ENCODE measurements at places on chromosomes 11 and 22.
A peak's percentile ranks its signal among the peaks of the same experiment; 100 is the strongest.

DNA sequence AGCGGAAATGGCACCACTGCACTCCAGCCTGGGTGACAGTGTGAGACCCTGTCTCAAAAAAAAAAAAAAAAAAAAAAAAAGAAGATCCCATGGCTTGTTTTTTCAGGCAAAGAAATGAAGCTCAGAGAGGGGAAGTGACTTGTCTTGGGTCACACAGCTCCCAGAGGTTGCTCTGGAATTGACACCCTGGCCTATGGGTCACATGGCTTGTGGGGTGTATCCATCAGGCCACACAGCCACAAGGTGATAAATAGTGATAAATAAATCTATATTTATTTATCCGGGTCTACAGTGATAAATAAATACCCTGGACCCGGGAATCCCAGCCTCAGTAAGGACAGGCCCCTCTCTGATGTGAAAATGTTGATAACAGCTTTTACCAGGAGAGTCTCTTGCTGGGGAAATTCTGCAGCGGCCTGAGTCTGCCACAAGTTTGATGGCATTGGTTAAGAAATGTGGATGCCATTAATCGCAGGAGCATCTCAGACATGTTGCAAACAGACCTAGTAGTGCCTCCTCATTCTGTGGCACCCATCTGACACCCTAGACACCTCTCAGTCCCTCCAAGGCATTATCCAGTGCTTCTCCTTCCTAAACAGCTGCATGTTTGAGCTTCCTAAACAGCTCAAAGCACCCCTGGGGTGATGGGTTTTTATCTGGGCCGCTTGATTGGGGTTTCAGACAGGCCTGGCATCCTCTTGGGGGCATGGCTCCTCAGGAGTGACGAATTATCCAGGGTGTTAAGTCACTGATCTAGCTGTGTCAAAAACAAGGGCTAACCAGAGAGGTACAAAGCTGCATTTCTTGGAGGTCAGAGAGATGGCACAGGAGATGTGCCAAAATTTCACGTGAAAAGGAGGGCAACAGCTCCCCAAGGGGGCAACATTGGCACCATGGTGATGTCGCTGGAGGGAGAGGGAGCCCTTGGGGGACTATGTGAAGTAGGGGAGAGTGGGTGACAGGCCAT is 1.9 kb upstream of the EMID1 start:
- no peak for DNase-seq

DNA sequence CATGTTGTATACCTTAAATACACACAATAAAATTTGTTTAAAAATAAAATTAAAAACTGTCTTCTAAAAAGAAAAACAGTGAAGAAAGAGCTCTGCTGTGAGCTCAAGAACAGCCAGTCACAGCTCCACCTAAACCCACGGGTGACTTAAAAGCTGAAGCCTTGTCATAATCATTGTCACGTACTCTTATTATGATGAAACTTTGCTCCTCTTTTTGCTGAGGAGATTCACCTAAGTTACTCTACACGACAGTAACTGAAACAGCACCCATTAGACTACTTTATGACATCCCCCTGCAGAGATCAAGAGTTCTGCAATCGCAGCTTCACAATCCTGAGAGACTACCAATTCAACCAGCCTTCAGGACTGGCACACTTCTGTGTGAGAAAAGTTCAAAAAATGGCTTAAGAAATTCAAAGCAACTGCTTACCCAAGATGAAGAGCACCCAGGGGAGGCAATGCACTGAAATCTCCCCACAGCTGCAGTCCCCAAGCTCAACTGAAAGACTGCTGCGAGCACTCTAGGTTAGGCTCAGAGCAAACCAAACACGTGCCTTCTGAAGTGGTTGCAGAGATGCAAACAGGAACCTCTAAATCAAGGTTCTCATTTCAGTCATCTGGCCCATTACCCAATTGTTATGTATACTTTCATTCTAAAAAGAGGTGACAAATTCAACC is at the start of gene JAML:
JAML (minus strand) TSS at position 501 of the 678 bp plus-strand sequence. CDS start 10,145 bp downstream, outside the sequence.
- DNase-seq, result no peak

GRCh38 chr11:108221371-108221770 is 1.1 kb downstream of the NPAT start:
- DNase-seq, result peak; percentile 21

- DNase-seq, result no peak
These were observed 1286.1 kb downstream of the BRD1 start for GRCh38 chr22:48541401-48542098.

GRCh38 chr11:3153291-3153861 is 11.7 kb downstream of the OSBPL5 start:
- no peak for DNase-seq

All from AG09309 (cell line).